Stimulated activated CD4-positive, alpha-beta T cell treated with anti-CD3 and anti-CD28 coated beads, Interleukin-1b, Interleukin-23, amount 100 ng/mL, for 24 hours (primary cell): ENCODE measurements at places on chromosomes 11 and 22.

- no peak for DNase-seq
Observed at GRCh38 chr11:86155200-86155844, 86.4 kb upstream of the PICALM start.

- no peak for DNase-seq
Observed at GRCh38 chr22:25120093-25120561, 79.5 kb upstream of the CRYBB3 start.

DNA sequence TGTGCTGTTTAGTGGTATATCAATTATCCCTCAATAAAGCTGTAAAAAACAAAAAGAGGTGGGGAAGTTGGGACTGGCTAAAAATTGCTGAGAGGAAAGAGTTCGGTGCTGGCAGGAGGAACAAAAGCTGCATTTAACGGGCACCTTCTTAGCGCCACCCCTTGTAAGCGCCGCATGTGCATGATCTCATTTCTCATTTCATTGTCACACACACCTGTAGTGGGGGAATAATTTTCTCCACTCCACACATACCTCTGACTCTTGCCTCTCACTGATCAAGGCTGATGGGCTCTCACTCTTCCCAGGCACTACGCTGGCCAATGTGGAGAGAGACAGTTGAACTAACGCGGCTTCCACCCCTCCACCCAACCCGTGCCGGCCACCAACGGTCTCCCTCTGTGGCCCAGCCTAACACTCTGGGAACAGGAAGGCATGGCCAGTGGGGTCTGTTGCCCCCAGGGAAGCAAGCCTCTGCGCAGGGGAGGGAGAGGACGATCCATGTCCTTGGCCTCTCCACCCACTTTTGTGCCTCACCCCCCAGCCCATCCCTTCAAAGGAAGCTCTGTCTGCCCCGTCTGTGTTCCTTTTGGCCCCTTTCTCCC is 186.7 kb upstream of the SYT13 start:
- DNase-seq, result no peak

DNA sequence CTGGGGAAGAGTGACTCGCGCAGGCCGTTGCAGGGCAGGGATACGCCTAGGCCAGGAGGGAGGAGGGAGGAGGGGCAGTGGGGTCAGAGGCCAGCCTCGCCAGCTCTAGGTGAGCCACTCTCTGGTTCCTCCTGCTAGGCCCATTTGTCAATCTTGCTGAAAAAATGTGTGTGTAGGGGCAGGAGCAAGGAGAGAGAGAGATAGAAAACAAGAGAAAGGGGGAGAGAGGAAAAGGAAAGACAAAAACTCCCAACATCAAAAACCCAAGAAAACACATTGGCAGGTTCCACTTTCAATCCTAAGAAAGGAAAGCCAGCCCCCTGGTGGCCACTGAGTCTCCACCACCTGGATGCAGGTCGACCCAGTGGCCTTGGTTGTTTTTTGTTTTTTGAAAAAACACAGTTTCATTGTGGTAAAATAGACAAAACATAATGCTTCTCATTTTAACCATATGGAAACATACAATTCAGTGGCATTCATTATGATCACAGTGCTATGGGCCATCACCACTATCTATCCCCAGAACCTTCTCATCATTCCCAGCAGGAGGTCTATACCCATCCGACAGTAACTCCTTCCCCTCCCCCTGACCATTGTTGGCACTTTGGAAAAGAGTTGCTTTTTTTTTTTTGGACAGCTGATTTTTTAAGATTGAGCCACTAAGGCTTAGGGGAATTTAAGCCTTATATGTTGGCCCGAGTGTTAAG is 10.9 kb downstream of the OMP start:
- DNase-seq, result no peak

GRCh38 chr11:11570823-11571222 is 51.0 kb downstream of the GALNT18 start:
- DNase-seq, result no peak
